ENCODE measurements at places on chromosomes 16 and 17.

DNA sequence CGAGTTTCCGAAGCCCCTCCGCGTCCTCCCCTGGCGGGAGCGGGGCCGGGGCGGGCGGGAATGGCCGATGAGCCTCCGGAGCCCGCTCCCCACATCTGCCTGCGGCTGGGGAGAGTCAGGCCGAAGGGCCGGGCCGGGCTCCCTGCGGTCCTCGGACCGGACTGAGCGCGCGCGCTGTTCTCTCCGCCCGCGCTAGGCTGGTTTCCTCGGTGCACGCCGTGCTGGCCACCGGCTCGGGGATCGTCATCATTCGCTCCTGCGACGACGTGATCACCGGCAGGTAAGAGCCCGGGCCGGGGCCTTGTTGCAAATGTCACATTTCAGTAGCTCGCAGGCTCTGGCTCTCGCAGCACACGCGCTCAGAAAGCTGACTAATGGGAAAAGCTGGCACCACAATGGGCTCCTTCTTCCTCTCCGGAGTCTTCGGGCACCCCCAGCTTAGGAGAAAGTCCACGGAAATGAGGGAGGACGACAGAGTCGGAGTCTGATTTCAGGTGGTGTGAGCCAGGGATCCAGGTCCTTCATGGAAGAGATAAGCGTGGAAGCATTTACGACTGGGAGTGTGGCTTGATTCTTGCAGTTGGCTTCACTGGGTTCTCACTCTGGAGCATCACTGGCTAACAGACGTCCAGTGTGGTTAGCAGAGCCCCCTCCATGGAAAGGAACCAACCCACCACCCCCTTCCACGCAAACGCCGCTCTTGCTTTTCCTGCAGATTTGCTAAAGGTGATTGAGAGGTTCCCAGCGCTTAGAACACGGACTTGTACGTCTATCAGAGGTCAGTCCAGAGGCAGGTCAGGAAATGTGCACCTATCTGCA lies 715 bp downstream of the TLCD3A start:
- DNase-seq, result peak; percentile 18

GRCh38 chr16:16928532-16929109 lies 542.1 kb downstream of the XYLT1 start:
- peak; percentile 77 for DNase-seq

DNA sequence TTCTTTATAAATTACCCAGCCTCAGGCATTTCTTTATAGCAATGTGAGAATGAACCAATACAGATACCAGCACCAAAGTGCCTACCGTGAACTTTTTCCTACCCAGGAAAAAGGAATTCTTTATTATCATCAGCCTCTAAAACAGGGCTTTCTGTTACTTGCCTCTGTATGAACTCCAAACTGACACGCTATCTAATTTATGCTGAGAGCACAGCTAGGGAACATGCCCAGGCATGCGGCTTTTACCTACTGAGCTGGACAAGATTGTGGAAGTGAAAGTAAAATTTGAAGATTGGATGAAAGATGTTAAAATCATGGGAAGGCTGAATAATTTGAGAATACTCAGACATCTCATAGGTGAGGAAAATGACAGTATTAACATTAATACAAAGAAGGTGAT lies 24.4 kb upstream of the ADCY9 start:
- DNase-seq, result no peak

- DNase-seq, result no peak
These were observed 170.0 kb downstream of the C16orf78 start for GRCh38 chr16:49543631-49543946.

DNA sequence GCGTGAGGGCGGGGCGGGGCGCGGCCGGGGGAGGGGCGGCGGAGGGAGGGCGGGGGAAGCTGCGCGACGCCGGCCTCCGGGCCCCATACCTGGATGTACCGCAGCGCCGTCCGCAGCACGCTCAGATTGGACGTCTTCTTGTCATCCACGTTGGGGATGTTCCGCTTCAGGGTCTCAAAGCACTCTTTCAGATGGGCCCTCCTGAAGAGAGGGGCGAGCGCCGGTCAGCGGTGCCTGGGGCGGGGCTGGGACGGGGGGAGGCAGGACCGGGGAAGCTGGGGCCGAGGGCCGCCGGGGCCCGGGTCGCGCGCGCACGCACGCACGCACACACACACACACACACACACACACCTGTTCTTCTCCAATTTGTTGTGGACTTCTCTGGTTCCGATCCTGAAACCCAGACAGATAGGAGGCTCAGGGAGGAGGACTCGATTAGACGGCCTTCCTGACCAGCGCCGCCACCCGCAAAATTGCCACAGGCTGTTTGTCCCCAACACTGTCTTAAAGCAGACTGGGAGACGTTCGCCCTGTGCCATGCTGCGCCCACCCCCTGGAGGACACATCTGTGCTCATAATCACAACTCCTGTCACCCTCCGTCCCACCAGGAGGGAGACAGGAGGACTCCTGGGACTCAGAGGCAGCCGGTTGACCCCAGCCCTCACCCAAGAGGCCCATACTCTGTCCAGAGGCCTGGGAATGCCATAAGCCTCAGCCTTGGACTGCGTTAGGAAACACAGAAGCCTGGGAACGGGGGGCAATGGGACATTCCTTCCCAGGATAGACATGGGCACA lies 6.7 kb downstream of the MNT start:
- DNase-seq, result no peak

- no peak for DNase-seq
These were observed 51.0 kb upstream of the WSB1 start for GRCh38 chr17:27242951-27243350.

DNA sequence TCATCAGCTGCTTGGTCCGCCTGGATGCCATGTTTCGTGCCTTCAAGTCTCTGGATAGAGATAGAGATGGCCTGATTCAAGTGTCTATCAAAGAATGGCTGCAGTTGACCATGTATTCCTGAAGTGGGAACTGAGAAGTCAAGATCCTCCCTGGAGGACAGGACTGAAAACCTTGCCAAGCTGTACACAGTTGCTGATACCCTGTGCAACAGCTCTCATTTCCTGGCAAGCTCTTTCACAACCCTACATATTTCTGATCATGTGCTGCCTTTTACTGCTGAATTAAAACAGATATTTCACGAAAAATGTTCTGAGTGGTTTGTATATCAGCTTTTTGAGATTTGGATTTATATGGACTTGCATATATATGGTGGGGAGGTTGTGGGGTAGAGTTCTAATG lies 898 bp downstream of the CAPNS2 start:
- DNase-seq, result peak; percentile 57

DNA sequence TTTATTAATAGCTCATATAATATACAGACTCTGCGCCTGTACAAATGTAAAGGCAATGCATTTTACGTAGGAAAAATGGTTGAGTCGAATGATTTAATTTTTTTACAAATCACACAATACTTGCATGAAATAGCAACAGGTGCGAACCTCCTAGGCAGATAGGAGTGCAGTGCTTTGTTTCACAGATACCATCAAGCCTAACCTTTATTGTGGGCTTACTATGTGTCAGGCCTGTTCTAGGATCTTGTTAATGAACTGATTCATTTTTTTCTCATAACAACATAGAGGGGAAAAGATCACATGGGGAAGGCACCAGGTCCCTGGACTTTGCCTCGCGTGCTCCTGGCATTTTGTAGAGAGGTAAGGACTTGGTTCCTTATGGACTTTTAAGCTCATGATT lies 107.8 kb downstream of the PRKCB start:
- DNase-seq, result no peak

DNA sequence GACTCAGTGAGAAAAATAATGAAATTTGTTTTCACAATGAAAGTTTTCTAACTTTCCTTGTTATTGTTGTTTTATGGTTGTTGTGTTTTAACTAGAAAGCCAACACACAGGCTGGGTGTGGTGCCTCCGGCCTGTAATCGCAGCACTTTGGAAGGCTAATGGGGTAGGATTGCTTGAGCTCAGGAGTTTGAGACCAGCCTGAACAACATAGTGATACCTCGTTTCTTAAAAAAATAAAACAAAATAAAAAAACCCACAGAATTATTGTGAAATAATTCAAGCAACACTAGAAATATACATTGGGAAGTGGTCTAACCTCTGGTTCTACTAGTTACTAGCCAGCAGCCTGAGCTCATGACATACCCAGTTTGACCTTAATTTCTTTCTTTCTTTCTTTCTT lies 630 bp downstream of the MILR1 start:
- DNase-seq, result peak; percentile 12

DNA sequence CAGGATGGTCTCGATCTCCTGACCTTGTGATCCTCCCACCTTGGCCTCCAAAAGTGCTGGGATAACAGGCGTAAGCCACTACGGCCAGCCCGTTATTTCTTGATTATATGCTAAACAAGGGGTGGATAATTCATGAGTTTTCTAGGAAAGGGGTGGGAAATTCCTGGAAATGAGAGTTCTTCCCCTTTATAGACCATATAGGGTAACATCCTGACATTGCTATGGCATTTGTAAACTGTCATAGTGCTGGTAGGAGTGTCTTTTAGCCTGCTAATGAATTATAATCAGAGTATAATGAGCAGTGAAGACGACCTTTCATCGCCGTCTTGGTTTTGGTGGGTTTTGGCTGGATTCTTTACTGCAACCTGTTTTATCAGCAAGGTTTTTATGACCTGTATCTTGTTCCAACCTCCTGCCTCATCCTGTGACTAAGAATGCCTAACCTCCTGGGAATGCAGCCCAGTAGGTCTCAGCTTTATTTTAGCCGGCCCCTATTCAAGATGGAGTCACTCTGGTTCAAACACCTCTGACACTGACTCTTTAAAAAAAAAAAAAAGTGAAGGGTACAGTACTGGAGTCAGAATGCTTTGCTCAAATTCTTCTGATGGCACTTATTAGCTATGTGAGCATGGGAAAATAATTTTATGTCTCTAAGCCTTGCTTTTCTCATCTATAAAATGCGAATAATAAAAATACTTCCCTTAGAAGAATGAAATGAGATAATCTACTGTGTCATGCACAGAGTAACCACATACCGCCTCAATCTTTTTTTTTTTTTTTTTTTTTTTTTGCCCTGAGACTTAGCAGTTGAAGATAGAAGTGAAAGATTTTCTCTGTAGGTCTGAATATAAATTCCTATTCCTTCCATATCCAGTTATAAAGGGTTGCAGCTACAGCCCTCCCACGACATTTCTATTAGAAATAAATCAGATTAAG lies 5.1 kb upstream of the CALCOCO2 start:
- DNase-seq, result no peak

DNA sequence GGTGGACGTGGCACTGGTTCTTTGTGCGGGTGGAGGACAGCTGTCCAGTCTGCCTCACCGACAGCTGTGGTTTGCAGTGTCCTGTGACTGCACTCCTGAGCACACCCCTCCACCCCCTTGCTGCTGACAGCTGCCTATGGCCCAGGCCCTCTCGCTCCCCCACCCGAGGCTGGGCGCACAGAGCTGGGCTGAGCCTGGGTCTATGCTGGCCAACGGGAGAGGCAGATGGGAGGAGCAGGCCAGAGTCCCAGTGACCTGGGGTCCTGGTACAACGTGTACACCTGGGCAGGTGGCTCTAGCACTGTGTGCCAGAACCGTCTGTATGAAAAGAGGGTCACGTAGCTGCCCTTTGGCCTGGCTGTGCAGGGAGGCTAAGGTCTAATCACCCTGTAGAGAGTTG lies 30.5 kb downstream of the BAIAP2 start:
- no peak for DNase-seq

- DNase-seq, result no peak
These were observed 7.7 kb downstream of the GIT1 start for GRCh38 chr17:29581583-29582253.

DNA sequence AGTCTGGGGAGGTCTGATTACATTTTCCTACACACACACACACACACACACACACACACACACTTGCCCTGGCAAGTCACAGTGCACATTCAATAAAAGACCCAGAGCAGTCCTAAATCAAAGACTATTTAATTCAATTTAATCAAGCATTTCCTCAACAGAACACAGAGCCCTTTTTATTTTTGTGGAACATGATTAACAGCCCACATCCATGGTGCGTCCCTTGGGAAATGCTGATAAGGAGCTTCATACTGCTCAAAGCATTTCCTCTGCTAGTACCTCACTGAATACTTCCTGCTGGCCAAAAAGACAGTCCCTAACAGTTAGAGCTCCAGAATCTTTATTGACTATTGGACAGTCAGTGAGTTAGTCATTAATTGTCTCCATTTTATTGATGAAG lies 43.1 kb upstream of the MYH10 start:
- no peak for DNase-seq

GRCh38 chr17:20059728-20060188 lies 50.6 kb downstream of the SPECC1 start:
- DNase-seq, result peak; percentile 75

GRCh38 chr17:28500712-28501379 lies 5.3 kb upstream of the FOXN1 start:
- peak; percentile 15 for DNase-seq

DNA sequence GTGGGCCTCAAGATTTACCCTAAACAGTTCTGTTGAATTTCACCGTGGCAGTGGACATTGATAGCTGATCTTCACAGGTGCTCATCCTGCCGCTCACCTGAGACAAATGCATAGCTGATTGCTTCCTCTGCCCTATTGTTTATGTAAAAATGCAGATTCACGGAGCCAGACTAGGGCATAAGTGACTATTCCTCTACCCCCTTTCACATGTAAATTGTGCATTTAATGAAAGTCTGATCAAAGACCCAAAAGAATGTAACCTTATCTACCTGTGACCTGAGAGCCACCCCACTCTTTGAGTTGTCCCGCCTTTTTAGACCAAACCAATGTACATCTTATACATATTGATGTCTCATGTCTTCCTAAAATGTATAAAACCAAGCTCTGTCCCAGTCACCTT lies 312.4 kb upstream of the CDH5 start:
- no peak for DNase-seq

GRCh38 chr17:48642059-48642842 lies 16.1 kb upstream of the HOXB9 start:
- DNase-seq, result no peak

DNA sequence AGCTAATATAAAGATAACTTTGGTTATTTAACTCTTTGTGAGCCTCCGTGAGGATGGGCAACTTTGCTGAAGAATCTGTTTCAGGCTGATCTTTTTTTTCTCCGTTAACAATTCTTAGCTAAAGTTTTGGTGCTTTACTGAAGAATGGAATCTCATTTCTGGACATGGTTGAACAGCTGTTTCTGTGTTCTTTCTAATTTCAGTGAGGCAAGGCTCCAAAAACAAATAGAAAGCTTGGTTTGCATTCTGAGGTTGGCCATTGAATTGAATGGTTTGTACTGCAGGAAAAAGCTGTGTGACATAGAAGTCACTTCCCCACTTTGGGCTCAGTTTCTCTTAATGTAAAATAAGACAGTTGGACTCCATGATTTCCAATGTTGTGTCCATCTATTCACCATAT lies 22.3 kb upstream of the HLF start:
- no peak for DNase-seq

Measured in suppressor macrophage (primary cell).